Adipocyte (in vitro differentiated cells): ENCODE measurements at places on chromosomes 16 and 17.

GRCh38 chr17:50917418-50917743, 51.2 kb upstream of the TOB1 start:
- no peak for DNase-seq

GRCh38 chr17:63945784-63946439, 13.8 kb upstream of the CD79B start:
- no peak for DNase-seq

- DNase-seq: no peak
These were observed 99.1 kb downstream of the MYH11 start for GRCh38 chr16:15757630-15758251.

DNA sequence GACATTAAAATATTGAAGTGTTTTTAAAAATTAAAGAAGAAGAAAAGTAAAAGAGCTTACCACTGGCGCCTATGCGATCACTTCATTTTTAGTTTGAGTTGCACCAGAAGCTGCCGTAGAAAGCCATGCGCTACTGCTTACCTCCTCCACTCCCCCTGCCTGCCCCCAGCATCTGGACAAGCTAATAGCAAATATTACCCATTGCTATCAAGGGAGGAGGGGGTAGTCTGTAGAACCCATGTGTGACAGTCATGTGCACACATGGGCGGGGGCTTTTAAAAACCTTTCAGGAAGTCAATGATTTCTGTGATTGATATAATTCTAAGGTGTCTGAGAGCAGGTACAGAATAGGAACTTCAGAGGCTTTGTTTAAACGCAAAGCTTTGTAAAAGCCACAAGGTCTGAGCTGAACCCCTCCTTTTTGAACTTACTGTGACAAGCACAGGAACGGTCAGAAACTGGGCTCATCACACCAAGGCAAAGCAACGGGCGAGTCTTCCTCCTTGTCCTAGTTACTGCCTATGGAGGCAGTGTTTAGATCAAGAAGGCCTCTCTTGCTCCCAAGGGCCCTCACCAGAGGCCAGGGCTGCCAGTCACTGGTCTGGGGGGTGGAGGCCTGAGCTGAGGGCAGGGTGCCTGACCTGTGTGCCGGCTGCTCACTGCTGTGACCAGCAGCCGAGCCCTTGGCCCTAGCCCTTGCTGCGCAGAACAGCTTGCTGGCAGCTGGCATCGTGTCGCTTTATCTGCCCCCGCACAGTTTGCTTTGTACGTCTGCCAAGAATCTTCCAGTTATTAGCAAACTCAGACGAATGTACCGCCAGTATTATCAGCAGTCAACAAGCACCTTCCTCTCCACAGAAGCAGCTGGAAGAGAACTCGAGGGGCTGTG, 15.0 kb downstream of the GINS2 start:
- no peak for DNase-seq

- DNase-seq: peak; percentile 83
These were observed 2.5 kb downstream of the ALOX15B start for GRCh38 chr17:8041249-8041928.

DNA sequence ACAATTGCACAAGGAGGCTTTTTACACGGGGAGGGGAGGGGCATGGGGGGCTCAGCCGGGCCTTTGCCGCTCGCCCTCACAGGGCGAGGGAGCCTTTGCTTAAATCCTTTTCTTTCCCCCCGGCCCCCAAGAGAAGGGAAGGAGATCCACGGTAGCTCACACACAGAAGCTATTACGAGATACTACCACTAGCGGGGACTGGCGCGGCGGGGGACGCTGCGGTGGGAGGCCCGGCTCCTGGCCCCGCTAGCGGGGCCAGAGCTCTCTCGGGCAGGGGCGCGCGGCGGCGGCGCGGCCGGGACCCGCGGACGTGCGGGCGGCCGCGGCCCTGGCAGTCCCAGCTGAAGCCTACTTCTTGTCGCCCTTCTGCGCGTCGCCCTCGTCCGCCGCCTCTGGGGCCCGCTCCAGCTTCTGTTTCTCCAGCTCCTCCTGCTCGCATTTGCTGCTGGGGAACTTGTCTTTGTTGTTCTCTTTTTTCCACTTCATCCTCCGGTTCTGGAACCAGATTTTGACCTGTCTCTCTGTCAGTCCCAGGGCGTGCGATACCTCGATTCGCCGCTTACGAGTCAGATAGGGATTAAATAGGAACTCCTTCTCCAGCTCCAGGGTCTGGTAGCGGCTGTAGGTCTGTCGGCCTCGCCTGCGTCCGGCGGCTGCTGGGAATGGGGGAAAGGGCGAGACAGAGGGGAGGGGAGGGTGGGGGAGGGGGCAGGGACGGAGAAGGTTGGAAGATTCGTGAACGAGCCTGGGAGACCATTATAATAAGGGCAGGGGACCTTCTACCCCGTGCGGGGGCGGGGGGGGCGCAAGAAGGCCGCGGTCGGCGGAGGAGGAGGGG, 2.0 kb downstream of the HOXB8 start:
- no peak for DNase-seq

- DNase-seq: no peak
These were observed 16.0 kb downstream of the CEP112 start for GRCh38 chr17:66175892-66176291.

DNA sequence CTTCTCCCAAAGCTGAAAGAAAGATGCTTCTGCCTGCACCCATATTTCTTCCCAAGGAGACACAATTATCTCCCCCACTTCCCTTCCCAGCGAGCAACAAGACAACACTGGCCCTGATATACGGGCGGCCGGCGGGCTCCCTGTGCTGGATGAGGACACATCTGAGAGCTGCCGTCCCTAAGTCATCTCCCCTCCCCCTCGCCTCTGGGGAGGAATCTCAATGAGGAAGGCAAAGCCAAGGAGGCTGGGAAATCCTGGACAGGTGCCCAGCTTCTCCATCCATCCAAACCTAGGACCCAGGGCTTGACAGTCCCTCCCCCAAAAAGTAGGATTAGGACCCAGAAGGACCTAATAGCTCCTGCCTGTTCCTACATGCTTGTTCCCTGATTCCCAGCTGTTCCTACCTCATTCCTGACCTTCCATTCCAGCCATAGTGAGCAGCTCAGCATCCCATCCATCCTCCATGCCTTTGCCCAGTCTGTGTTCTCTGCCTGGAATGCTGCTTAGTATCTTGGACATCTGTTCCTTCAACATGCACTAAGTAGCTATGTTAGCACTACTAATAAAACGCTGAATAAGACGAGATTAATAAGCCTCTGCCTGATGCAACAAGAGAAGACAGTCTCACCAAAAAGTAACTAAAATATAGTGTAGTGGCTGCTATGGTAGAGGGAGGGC, 167.9 kb downstream of the CCT6B start:
- no peak for DNase-seq

DNA sequence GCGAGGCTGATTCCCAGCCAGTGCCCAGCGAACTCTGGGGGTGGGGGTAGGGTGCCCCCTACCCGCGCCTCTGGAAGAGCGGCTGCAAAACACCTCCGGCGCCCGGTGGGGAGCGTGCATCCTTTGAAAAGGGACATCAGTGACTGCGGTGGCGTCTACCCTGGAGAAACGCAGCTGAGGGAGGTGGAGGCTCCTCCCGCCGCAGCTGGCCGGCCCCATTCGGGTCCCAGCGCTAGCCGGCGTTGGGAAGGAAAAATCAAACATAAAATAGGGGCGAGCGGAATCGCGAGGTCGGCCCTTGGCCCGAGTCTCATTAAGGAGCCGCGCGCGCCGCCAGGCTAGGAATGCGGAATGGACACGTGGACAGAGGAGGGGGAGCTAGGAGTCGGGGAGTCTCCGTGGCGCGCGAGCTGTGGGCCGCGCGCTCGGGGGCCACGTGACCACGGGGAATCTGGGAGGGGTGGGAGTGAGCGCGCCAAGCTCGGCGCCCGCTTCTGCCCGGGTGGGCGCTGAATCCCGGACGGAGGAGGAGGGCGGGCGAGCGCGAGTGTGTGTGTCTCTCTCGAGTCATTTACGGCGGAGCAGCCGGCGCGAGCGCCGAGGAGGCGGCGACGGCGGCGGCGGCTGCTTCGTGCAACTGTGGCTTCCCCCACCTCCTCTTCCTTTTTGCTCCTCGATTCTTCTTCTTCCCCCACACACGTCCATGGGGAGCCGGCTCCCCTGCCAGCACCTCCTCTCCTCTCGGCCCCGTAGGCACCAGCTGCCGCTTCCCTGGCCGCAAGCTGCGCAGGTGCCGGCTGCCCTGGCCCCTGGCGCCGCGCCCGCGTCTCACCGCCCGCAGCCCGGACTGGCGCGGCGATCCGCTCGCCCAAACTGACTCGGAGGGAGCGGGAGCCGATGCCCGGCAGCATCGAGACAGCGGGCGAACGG, at the start of gene TMEM132E:
Gene TMEM132E, plus strand, starts transcription at position 566 of the 930 bp plus-strand sequence. CDS start 1,495 bp downstream, outside the sequence.
- peak; percentile 63 for DNase-seq

GRCh38 chr17:17709815-17710321, 28.6 kb downstream of the RAI1 start:
- DNase-seq: no peak

DNA sequence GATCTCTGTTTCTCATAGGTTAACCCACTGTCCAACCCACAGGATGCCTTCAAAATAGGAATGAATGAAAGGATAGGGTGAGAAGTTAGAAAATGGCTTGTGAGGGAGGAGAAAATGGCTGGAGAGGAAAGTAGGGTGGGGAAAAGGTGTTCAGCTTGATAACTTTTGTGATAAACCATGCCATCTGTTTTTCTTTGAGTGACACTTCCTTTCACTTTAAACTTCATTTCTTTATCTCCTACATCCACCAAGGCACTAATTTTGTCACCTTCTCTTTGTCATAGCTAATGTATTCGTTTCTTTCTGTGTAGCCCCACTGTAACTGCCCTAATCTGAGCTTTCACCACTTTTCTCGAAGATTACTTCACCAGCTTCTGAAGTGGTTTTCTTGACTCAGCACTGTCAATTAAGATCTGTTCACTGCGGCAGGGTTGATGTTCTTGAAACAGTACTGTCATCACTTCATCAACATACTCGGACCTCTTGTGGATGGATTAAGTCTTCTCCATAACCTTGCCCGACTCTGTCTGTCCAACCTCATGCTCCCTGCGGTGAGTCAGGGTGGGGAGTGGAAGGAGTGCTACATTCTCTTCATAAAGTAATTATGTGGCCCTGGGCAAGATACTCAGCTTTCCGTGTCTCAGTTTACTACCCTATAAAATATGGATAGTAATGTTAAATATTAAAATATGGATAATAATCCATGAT, 5.5 kb upstream of the KRT10 start:
- peak; percentile 33 for DNase-seq

DNA sequence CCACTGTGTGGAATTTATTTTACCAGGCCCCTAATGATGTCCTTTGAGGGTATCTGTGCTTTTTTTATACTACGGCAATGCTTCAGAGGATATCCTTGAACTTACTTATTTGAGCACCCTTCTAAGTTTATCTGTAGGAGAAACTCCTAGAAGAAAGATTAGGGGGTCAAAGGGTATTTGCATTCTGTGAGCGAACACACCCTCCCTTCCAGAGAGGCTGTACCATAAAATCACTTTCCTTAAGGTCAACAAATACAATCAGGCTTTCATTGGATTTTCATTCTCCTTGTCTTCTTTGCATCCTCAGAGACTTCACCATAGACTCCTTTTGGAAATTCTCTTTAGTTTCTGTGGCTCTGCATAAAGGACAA, 4.7 kb upstream of the C1QTNF1 start:
- DNase-seq: no peak

DNA sequence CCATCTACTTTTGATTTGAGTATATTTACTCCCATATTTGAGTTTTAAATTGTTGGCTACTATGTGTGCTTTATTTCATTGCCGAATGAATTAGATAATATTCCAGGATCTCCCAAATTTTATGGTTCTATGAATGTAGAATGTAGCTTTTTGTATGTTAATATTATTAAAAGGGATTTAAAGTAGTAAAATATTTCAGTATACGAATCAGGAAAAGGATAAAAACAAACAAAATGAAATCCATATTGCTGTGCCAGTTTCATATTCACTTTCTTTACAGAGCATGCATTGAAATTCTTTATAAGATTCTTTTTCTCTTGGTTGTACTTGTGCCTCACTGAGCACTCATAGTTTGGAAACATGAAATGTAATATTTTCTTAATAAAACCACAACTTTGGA, 155.1 kb downstream of the CHD9 start:
- no peak for DNase-seq

DNA sequence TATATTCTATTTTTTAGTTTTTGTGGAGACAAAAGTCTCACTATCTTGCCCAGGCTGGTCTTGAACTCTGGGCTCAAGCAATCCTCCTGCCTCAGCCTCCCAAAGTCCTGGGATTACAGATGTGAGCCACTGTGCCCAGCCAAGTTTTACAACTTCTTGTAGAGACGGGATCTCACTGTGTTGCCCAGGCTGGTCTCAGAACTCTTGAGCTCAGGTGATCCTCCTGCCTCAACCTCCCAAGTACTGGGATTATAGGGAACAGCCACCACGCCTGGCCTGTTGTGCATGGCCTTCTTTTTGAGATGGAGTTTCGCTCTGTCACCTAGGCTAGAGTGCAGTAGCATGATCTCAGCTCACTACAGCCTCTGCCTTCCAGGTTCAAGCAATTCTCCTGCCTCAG, 6.2 kb upstream of the CENPT start:
- DNase-seq: no peak

- no peak for DNase-seq
These were observed 189.0 kb downstream of the ZFHX3 start for GRCh38 chr16:72858665-72859493.

DNA sequence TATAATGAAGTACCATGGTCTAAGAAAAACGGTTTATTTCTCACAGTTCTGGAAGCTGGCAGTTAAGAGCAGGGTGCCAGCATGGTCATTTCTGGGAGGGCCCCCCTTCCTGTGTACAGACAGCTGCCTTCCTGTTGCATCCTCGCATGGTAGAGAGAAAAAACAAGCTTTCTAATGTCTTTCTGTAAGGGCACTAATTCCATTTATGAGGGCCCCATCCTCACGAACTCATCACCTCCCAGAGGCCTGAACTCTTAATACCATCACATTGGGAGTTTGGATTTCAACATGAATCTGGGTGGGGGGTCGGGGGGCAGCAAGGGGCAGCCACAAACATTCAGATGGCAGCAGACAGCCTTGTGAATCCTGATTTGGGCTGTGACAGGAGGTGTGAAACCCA, 149.7 kb downstream of the CCDC182 start:
- no peak for DNase-seq

- no peak for DNase-seq
These were observed 108.7 kb downstream of the SMG6 start for GRCh38 chr17:2194889-2195335.

GRCh38 chr16:69839240-69839688, 77.1 kb downstream of the WWP2 start:
- DNase-seq: no peak

DNA sequence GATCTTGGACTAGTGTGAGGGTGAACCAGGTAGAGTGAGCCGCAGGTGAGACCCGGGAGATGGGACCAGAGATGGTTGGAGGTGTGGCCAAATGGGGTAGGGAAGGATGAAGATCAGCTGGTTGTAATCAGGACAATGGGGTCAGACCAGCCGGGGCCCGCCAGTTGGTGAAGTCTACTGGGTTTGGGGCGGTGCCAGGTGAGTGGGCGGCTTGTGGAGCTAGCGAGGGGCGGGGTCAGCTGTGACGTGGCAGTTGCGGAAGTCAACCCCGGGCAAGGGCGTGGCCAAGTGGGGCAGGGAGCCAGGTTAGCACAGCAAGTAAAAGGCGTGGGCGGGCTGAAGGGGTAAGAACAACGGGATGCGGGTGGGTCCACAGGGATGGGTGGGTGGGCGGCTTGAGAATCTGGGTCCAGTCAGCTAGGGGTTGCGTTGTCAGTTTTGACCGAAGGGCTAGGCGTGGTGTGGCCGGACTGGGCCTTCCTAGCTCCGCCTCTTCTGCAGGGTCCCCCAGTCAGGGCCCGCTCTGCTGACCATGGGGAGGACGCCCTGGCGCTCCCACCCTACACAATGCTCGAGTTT, 25.5 kb upstream of the ALKBH5 start:
- peak; percentile 68 for DNase-seq
